Spinal cord (tissue), 10 donors: ENCODE measurements at places on chromosomes 5 and 9.

DNA sequence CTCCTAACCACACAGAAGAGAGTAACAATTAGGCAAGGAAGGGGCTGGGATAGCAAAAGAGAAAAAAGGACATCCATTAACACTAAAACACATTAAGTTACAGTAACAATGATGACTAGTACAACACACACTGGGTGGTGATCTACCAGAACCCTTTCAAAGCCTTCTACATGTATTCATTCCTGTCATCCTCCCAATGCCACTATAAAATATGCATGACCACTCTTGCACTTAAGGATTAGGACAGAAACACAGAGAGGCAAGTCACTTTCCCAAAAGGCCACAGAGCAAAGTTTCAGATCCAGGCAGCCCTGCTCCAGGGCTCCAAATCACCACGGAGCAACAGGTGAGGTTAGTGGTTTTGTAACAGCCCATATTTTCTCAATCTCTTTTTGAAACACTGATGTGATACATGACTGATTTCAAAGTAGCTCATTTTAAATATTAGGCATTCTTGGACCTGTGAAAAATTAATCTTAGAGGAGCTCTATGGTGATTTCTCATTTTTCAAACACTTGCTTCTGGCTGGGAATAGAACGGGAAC, 86.7 kb downstream of the AUH start:
- DNase-seq: no peak

DNA sequence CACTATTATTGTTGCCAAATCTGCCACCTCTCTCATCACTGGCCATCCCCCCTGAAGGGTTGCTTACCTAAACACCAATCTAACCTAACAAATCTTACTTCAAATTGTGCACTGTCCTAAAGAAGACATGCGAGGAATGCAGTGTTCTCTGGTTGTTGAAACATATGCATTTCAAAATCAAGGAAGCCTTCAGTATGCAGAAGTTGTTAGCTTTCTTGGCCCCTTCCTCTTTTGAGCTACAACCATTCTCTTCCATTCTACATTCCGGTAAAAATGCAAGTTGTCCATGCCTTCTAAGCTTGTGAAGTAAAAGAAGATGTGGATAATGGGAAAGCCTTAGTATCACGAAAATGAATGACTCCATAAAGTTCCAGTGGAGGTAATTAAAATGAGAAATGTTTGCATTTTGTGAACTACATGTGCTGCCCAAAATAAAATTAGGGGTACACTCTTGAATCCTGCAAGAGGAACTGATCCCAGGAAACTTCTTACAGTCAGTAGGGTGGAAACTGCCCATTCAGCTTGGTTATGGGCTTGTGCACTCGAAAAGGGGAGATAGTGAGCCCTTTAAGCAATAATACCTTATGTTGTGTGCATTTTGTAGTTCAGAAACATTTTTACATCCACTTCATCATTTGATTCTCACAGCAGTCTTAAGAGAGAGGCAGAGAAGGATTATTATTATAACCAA, 77.6 kb upstream of the ADRB2 start:
- DNase-seq: no peak

DNA sequence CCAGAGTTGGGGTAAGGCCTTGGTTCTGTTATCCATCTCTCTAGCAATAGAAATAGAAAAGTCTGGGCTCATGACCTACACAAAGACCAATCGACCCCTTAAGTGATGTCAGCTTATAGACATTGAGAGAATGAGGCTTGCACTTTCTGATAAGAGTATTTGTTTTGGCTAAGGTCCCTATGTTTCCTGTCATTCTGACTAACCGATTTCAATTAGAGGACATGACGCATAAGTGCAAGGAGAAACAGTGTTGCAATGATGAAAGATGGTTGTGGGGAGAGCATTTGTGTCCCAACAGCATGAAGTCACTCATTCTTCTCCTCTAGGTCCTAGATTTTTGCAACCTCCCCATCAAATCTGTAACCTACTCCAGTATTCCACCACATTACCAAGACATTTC, 255.1 kb downstream of the MAT2B start:
- no peak for DNase-seq

GRCh38 chr5:145847499-145848497, 12.7 kb upstream of the PRELID2 start:
- DNase-seq: no peak

GRCh38 chr9:25814023-25814422, 135.8 kb upstream of the TUSC1 start:
- DNase-seq: no peak

- DNase-seq: no peak
Measured at GRCh38 chr9:131446276-131446675, 52.4 kb downstream of the PRRC2B start.

- no peak for DNase-seq
Measured at GRCh38 chr5:96638561-96638960, 23.6 kb upstream of the CAST start.

DNA sequence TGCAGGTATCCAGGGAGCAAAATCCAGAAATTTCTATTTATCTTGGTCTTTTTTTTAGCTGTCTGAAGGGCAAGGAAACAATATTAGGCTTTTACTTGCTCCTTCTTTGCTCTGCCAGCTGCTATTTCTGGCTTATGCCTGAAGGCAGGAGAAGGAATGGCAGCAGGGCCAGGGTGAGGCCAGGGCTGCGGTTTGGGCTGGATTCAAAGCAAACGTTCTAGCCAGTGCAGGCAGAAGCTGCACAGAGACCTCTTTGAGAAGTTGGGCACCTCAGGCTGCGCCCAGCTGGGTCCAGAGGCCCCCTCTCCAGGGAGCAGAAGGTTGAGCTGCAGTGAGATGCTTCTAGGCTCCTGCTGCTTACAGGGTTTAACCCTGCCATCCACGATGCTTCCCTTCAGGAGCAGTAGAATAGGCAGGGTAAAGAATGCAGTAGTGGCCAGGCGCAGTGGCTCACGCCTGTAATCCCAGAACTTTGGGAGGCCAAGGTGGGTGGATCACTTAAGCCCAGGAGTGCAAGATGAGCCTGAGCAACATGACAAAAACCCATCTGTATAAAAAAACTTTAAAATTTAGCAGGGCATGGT, 201.2 kb downstream of the ADCY2 start:
- peak; percentile 27 for DNase-seq

- DNase-seq: no peak
Measured at GRCh38 chr5:74098941-74099340, 472.9 kb downstream of the ARHGEF28 start.

DNA sequence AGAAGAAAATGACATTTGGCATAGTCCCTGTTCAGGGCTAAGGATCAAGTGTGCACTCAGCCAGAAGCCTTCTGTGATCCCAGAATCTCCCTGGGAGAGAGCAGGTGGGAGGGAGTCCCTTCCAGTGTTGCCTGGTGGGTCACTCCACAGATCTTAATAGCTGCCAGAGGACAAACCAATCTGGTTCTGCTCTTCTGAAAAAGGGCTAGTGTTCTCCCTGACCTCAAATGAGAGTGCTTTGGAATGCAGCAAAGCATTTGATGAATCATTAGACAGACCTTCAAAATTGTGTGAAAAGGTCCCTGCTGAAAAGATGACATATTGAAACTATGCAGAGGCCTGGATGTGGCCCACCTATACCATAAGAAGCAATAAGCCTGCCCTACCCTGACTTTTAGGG, 339.7 kb downstream of the TMEM232 start:
- peak; percentile 57 for DNase-seq

- DNase-seq: no peak
Measured at GRCh38 chr5:34057118-34057517, 14.1 kb upstream of the C1QTNF3 start.

DNA sequence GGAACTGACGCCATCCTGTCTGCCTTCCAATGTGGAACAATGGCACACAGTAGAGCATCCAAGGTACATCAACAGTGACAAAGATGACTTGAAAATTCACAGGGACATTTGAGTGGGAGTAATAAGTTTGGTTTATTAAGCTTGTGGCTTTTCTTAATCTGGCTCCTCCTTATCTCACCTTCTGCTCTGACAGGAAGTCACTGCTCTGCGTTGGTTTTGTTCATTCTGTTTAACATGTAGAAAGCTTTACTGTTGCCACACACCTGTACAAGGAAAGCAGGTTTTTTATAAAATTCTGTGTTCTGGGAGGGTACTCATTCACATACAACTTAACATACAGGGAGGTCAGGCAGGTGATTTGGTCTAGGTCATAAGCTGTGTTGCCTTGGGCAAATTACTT, 1.6 kb upstream of the GZMK start:
- DNase-seq: no peak

DNA sequence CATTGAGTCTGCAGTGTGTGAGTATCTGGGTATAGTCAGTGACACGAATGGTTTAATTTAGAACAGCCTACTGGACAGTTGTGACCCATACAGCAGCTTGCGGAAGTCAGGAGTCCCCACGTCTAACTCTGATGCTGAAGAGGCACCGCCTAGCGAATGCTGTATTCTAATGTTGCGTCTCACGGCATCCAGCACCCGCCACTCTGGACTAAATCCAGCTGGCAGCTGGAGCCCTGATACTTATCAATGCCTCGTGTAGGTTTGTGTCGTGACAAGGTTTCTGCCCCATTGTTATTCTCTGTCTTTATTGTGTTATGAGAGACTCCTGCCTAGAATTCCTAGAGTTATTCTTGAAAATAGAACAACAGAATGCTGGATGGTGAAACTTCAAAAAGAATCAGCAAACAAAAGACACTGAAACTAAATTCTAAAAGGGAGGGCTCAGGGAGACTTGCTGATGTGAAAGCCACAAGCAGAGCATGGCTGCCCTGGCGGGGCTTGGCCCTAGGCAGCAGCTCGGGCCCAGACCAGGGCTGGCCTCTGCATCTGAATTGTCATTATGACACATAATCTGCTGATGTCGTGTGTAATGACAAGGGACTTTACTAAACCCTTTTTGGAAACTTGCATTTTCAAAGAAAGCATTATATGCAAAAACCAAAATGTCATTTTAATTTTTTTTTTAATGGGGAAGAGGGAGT, 123.5 kb upstream of the ICE1 start:
- DNase-seq: peak; percentile 42

DNA sequence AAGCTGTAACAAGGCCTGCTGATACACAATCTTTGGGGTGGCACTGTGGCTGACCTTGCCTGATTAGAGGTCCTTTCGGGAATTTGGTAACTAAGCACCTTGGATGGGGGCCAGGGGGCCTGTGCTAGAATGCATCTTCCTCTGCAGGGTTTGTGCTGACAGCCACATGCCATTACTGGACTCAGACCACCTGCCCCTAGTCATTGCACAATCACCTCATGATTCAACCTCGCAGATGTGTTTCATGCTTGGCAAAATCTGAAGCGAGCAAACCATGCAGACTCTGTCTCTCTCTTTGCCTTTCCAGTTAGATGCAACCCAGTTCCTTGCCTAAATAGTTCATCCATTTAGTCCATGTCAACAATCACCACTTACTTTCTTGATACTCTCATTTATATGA, 96.5 kb upstream of the ERCC6L2 start:
- no peak for DNase-seq

DNA sequence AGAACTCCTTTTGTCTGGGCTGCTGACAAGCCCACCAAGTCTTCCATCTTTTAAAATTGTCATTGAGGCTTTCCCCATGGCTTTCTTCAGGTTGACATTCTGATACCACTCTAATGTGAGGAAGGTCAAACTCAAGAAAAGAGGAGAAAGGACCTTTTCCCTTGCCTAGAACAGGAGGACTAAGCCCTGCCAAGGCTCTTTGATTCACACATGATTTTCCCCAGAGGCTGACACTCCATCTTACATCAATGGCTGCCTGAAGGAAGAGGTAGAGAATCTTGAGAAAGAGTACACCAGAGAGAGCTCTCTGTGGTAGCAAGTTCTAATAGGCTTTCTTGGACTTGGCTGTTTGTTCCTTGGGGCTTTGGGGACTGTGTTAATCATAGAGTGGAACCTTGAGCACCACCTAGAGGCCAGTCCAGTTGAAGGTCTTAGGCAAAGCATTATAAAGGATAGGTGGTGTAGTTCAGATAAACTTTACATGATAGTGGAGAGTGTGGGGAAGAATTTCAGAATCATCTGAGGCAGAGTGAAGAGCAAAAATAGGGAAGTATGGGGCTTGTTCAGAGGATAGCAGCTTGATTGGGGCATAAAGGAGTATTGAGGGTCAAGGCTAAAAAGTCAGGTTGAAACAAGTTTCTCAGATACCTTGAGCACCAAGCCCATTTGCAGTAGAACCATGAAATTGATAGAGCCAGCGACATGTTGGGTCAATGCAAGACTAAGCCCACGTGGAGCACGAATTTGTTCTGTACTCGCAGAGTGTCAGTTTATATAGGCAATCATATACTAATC, 36.7 kb downstream of the NDFIP1 start:
- peak; percentile 92 for DNase-seq

GRCh38 chr5:17182981-17183380, 34.5 kb upstream of the BASP1 start:
- DNase-seq: no peak

- DNase-seq: peak; percentile 77
Measured at GRCh38 chr9:125889476-125890419, 142.6 kb downstream of the PBX3 start.

GRCh38 chr9:28747351-28747985, 1174.2 kb upstream of the C9orf72 start:
- DNase-seq: no peak

DNA sequence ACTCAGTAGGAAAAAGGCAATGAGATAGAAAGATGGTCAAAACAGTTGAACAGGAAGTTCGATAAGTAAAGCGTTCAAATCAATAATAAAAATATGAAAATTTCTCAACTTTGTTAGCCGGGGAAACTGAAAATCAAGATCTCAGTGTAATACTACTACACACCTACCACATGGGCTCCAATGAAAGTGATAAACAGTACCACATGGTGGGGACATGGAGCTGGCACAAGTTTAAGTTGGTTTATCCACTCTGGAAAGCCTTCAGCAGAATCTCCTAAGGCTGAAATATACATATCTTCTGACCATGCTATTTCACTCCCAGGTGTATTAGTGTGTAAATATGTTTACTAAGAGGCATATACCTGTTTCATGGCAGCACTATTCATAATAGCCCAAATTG, 126.8 kb downstream of the NXNL2 start:
- DNase-seq: no peak

GRCh38 chr5:17151686-17152085, 65.7 kb upstream of the BASP1 start:
- DNase-seq: no peak

GRCh38 chr9:70159630-70160029, 99.1 kb upstream of the SMC5 start:
- no peak for DNase-seq

GRCh38 chr9:19026375-19026774, 6.6 kb downstream of the SAXO1 start:
- no peak for DNase-seq

- no peak for DNase-seq
Measured at GRCh38 chr9:30075022-30075421, 2309.4 kb upstream of the ACO1 start.

DNA sequence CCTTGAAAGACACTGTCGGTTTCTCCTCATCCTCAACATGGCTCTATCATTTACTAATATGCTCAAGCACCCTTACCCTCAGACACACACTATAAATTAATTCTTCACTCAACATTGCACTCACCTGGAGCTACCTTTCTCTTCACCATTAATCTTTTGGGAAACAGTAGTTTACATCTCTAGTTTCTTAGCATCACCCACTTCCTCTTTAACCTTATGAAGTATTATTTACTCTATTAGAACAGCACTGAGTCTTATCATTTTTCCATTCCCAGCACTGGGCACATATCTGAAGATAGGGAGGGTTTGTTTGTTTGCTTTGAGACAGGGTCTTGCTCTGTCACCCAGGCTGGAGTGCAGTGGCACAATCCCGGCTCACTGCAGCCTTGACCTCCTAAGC, 213.5 kb downstream of the SMARCA2 start:
- no peak for DNase-seq
